Right hindlimb (tissue), 1 donor: ENCODE measurements at places on chromosomes 5 and 9.

DNA sequence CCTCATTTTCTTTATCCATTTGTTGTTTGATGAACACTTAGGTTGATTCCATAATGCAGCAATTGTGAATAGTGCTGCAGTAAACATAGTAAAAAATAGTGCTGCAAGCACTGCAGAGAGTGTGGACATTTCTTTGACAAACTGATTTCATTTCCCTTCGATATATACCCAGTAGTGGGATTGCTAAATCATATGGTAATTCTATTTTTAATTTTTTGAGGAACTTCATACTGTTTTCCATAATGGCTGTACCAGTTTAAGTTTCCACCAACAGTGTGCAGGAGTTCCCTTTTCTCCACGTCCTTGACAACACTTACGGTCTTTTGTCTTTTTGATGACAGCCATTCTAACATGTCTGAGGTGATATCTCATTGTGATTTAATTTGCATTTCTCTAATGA, 138.2 kb upstream of the PLPPR1 start:
- no peak for DNase-seq

GRCh38 chr9:98356326-98356725, 100.9 kb upstream of the TBC1D2 start:
- DNase-seq = no peak

GRCh38 chr5:71482132-71482531, 26.7 kb downstream of the BDP1 start:
- DNase-seq = no peak

- DNase-seq = no peak
These were observed 569 bp downstream of the GALT start for GRCh38 chr9:34647084-34647403.

- DNase-seq = no peak
These were observed 174.7 kb downstream of the NR3C1 start for GRCh38 chr5:143228597-143229293.

GRCh38 chr5:131996210-131997025, 15.0 kb downstream of the ACSL6 start:
- no peak for DNase-seq

GRCh38 chr5:130975299-130975698, 189.8 kb downstream of the HINT1 start:
- no peak for DNase-seq

DNA sequence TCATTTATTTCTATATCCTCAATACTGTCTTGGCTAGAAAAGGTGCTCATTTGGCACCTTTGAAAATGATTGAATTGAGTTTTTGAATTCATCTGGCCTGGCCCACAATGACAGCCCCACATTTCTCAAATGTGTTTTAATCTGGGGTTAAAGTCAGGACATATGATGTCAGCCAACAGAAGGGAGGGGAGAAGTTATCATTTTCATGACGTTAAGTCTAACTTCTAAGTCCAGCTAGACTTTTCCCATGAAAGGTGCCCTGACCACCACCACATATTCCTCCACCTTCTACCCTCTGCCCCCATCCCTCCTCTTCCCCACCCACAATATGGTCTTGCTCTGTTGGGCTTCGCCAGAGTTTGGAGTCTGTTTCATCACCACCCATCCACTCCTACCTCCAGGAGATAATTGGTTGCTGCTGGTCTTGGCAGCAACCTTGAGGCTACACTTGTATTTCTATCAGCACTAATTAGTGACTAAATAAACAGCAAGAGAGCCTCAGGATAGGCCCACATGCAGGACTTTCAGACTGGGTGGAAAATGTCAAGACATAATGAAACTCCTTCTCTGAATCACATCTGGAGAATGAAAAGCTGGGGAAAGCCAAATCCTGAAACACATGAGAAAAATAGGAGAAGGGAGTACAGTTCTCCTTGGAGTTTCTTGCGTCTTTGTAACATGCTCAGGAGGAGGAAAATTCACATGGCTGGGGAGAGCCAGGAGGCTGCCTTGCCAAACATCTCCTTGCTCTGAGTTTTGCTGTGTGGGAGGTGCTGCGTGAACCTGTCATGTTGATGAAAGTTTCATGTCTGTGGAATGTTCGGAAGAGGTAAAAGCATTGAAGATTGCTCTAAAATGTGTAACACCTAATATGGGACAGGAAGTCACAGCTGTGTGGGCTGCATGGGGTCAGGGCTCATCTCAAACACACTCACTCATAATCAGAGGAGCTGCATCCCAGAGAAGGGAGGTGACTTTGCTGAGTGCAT, 544.7 kb upstream of the KLF4 start:
- DNase-seq = peak; percentile 51

- no peak for DNase-seq
These were observed 46.7 kb downstream of the TGFBI start for GRCh38 chr5:136075466-136075891.

DNA sequence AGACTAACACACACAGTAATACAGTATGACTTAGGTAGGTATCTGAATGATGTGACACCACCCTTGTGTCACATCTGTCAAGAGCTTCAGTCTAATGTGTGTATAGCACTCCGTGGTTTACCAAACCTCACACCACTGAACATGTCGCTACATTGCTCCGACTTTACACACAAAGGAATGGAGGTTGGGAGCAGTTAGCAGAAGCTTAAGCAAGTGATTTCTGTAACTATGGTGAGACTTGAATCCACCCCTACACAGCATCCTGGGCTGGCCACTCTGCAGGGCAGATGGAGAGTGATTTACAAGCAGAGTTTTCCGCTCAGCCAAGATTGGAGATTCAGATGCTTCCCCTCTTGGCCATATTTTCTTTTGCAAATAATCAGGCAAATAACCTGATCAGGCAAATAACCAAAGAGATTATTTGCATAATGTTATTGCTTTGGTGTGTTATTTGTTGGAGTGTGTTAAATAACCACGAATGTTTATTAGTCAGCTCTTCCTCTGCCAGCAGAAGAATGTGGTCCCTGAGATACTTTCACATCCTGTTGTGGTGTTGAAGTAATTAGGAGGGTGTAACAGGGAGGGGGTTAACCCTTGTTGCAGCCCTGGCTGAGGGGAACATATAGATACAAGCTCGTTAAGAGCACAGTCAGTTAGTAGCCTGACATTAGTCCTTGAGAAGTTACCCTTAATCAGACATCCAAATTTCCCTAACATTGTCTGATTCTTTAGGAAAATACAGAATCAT, 92.8 kb downstream of the SNX18 start:
- no peak for DNase-seq

GRCh38 chr5:54390015-54390414, 65.5 kb upstream of the HSPB3 start:
- peak; percentile 61 for DNase-seq

DNA sequence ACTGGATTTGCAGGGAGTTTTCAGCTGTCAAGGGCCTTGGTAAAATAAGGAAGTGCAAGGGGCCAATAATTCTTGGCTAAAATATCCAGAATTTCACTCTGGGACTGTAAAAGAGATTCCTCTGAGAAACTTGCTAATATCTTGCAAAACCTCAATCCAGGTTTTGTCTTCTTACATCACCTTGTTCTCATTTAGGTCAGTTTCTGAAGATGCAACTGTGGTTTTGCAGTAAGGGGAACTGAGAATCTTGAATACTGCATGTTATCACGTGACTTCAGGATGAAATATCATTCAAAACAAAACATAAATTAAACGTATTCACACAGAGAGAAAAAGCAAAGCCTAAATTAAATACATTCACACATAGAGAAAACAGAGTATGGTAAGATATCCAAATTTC, 35.0 kb upstream of the RIC1 start:
- DNase-seq = no peak

- DNase-seq = peak; percentile 47
These were observed 40.4 kb downstream of the ACTBL2 start for GRCh38 chr5:57442080-57442839.

DNA sequence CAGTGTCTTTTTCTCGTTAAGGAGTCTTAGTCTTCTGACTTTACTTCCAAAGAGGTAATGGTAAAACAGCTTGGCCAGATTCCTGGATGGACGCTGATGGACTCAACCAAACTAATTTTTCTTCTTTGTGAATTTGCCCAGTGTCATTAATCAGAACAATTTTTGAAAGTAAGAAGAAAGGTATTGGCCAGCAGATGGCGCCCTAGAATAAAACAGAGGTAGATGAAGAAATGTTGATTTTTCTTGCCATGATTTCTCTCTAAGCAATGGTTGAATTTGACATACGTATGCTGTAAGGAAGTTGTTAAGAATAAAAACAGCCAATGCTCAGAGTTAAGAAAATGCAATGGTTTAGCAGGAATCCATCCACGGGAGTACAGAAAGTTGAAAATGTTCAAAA, 500.0 kb downstream of the DIRAS2 start:
- DNase-seq = peak; percentile 32

GRCh38 chr5:146726891-146727290, 151.7 kb downstream of the PPP2R2B start:
- no peak for DNase-seq

GRCh38 chr5:181181650-181182565, 23.1 kb downstream of the TRIM7 start:
- peak; percentile 70 for DNase-seq

GRCh38 chr5:5544094-5544663, 121.7 kb downstream of the ICE1 start:
- no peak for DNase-seq

DNA sequence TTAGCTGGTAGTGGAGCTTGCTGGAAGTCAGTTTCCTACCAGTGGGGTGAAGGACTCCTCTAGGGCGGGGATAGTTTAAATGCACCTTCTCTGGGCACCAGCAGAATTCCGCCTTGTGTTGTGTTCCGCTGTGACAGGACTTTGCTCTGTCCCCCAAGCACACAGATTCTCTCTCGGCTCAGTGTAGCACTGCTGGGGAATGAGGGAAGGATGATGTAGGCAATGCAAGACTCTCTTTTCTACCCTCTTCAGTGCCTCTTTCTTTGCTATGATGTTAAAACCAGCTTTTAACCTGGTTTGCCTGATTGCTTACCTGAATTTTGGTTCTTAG, 155.2 kb upstream of the SH3GL2 start:
- no peak for DNase-seq

DNA sequence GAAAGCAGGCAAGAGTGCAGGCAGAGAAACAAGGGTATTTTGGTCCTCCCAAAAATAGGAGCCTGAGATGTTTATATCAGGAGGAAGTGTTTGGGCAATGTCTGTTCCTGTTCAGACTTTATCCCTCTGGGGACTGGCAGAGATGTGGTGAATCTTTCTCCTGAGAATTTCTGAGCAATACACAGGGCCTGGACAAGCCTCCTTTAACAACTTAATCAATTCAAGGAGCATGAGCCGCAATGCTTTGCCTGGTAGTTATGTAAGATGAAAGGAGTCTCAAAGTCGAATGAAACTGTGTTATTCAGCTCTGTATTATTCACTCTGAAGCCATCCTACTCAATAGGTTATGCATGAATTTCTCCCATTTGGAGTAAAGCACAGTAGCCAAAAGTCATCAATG, 365.6 kb downstream of the MAN2A1 start:
- no peak for DNase-seq

GRCh38 chr5:151030379-151030778, 10.0 kb downstream of the GPX3 start:
- DNase-seq = peak; percentile 67

DNA sequence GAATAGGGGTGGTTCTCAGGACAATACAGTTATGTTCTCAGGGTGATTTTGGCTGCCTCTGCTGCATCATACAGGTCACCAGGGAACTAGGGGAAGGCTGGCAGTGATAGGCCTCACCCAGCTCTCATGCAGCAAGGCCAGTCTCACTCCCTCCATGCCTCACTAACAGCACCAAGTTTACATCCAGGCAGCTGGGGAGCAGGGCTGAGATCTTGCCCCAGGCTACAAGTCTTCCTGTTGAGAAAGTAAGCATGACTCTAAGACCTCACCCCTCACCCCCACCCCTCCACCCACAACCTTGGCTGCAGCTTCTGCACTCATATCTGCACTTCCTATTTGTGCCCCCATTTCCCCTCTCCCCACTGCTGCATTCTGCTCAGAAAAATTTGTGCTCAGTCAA, 481.2 kb downstream of the ACTL7B start:
- DNase-seq = no peak

DNA sequence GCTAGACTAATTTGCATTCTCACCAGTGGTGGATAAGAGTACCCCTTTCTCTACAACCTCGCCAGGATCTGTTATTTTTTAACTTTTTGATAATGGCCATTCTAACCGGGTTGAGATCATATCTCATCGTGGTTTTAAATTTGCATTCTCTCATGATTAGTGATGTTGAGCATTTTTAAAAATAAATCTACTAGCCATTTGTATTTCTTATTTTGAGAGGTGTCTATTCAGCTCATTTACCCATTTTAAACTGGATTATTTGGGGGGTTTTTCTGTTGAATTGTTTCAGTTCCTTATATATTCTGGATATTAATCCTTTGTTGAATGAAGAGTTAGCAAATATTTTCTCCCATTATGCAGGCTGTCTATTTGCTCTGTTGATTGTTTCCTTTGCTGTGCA, 139.6 kb downstream of the ARSB start:
- DNase-seq = no peak
